Activated naive CD4-positive, alpha-beta T cell treated with anti-CD3 and anti-CD28 coated beads, Interleukin-2, amount 10 ng/mL, durations not matched to agents 7 days and 5 days (primary cell): ENCODE measurements at places on chromosomes 6 and 20.

DNA sequence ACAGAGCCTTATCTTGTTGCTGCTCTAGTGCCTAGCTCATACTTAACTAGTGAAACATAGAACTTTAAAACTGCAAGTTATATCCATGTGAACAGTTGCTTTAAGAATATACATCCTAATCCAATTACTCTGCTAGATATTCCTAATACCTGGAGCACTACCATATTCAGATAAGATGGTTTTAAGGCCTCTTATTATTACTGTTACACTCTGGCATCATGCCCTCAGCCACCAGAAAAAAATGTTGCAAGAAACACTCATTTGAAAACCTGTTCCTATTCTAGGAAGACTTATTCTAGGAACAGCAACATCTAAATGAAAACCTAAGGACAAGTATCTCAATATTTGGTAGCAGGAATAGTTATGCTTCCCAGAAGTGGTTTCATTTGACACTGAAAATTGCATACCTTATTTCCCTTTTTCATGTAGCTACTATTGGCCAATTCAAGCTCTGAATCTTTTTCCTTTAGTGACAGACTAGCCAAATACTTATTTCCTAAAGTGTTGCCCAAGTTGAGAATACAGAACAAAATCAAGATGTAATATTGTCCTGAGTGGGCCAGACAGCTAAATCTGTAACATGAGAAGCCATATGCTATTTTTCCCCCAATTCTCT, 4.8 kb upstream of the MTFR2 start:
- no peak for DNase-seq

- no peak for DNase-seq
These were observed 169.1 kb upstream of the CDYL start for GRCh38 chr6:4606821-4607704.

- no peak for DNase-seq
These were observed 496.7 kb downstream of the UTRN start for GRCh38 chr6:144781836-144782235.

- no peak for DNase-seq
These were observed 28.6 kb upstream of the EZR start for GRCh38 chr6:158847786-158848185.

DNA sequence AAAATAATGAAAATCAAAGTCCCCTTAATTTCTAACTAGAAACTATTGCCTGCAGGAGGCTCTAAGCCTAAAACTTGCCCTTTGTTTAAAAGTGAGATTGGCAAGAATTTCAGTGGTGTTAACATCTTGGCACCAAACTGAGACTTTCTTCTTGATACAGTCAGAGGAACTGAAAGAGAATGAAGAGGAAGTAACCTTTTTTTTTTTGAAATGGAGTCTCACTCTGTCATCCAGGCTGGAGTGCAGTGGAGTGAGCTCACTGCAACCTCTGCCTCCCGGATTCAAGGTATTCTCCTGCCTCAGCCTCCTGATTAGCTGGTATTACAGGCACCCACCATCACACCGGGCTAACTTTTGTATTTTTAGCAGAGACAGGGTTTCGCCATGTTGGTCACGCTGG, 3.6 kb downstream of the DOP1A start:
- DNase-seq, result no peak

- DNase-seq, result no peak
These were observed 62.7 kb downstream of the NOL4L start for GRCh38 chr20:32522526-32522775.

DNA sequence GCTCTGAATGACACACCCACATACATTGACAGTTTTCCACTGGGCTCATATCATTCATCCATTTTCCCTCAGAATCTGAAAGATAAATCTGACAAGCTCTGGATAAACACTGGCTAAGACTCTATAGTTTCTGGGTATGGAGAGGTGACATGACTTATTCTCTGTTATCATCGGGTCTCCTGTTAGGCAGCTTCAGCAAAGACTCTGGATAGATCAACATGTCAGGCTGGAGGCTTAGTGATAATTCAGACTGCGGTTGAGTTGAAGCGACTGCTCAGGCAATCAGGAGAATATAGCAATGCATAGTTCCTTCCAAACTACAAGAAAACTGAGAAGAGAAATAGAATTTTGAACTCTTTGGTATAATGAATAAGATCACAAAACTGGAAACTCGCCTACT, 394.6 kb downstream of the CBLN4 start:
- DNase-seq, result no peak

DNA sequence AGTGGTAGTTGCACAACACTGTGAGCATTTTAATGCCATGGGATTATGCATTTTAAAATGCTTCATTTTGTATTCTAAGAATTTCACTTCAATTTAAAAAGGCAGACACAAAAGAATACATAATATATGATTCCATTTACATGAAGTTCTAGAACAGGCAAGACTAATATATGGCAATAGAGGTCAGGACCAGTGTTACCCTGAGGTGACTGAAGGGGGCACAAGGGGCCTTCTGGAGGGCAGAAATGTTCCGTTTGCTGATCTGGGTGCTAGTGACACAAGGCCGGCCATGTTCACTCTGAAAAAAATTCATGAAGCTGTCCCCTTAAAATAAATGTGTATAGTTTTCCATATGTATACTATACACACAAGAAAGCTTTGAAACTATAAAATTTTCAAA, 28.5 kb downstream of the TASP1 start:
- DNase-seq, result peak; percentile 21

GRCh38 chr6:79384845-79385244, 150.4 kb upstream of the HMGN3 start:
- DNase-seq, result no peak

GRCh38 chr20:43565758-43566104, 6.9 kb downstream of the SGK2 start:
- no peak for DNase-seq
